NCI-H1105 treated with DMSO at 0.1 percent for 48 hours (cell line): ENCODE measurements at places on chromosomes 2 and 18.

- no peak for DNase-seq
Observed at GRCh38 chr2:129779783-129780182, 199.7 kb upstream of the RAB6C start.

DNA sequence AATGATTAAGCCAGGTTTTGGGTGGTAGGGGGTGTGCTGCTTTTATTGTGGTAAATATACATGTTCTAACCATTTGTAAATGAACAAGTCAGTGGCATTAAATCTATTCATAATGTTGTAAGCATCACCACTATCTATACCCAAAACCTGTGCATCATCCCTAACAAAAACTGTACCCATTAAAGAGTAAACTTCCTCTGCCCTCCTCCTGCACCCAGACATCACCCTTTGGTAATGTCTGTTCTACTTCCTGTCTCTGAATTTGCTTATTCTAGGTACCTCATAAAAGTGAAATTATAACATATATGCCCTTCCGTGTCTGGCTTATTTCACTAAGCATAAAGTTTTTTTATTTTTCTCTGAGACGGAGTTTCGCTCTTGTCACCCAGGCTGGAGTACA is 14.1 kb downstream of the RIF1 start:
- DNase-seq = no peak

DNA sequence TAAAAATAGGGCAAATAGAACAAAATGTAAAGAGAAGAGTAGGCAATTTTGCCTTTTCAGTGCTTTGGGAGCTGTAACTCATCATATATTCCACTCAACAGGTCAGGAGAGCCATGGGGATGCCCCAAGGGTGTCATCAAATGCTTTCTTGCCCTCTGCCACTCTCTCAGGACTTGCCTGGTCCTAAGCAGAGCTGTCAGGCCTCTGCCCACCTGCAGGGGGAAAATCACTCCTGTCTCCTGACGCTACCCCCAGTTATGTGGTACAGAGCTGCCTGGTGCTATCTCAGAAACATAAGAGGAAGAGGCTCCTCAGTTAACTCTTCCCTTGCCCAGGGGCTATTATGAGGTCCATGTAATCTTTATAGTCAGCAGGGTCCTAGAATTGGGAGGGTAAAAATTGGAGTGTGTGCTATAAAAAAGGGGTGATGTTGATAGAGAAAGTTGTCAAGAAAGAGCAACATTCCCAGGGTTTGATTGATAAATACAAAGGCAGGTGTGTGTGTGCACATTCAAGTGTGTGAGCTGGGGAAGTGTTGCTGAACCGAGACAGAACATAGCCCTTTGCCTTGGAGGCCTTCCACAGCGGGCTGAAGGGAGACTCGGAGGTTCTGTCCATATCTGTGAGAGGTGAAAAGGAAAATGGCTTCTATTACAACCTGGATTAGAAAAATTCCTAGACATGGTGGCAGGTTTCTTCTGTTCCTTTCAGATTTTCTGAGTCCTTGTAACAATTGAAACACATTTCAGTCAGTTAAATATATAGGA is 25.4 kb downstream of the PTPRM start:
- no peak for DNase-seq

DNA sequence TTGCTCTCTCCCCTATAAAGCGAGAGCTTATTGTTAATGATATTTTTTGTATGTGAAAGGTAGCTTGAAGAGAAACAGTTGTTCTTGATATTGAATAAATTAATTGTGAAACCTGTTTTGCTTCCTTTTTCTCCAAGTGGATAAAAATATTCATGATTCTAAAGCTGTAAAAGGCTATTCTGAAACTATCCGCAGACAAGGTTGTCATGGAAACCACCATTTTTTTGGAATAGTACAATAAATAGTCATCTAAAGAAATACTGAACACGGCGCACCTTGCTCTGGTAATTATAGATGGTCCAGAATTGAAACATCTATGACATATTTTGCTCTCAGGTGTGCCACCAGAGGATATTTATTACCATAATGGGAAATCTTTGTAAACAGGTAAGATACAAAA is 1103.0 kb upstream of the SLC39A10 start:
- no peak for DNase-seq

DNA sequence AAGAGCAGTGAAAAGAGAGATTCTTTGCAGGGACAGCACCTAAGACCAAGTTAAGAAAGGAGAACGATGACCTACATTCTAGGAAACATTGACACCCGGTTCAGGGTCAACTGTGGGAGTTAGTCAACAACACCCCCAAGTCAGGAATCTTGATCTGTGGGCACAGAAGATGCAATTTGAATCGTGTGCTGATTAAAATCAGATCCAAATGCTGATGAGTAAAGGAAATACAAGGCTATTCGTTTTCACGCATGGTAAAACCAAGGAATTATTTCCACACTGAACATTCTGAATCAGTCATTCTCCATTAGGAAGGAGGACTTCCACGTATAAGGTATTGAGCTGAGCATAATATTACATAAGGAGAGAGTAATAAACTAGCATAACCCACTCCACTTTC is 124.2 kb downstream of the COPS8 start:
- DNase-seq = no peak
